ENCODE measurements at places on chromosomes 13 and 19. TPM values are rescaled to one million over a fixed set of nuclear protein-coding genes. Genes with fewer than 3 reads are reported as not detected.

DNA sequence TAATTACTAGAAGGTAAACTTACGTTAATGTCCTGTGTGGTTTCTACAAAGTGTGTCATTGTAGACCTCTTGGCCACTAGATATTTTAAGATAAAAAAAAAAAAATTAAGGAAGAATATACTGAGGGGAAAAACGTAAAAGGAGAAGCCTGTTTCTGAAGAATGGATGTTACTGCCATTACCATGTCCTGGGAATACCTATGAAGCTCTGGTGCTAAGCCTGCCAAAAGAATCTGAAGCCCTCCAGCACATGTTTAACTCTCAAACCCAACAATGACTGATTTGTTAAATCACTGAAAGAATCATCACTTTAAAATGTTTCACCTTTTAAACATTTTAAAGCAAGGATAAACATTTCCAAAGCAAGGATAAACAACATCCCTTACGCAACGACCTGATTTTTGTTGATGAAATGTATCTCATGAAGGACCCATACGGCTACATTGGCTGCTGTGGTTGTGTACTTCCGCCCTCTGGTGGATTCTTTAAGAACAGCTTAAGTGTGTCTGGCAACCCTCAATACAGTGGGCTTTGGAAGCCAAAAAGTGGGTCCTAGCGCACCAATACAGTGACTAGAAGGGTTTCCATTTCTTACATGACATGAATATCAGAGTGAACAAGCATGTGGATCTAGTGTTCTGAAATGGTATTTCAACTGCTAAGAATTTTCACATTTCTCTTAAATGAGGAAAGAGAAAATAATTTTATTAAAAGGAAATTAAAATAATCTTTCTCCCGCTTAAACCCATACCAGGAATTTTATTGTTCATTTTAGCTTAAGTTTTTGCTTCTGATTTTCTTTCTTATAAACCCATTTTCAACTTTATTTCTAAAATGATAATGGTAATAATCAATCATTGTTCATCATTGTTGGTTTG, 74.5 kb upstream of the RAP2A start:
- no peaks in the 10 kb centered on the region for H3K36me3 ChIP-seq
- DNase-seq = peak; percentile 88
- 0 out of 2 replicates have a peak, but pooled peaks cover 6% of the 10 kb centered on the region for H3K4me1 ChIP-seq
- no peaks in the 10 kb centered on the region for H3K27me3 ChIP-seq
- H3K27ac ChIP-seq = no peak overlapping the region

The ZNF442 gene
- 1.0 TPM for total RNA-seq

DNA sequence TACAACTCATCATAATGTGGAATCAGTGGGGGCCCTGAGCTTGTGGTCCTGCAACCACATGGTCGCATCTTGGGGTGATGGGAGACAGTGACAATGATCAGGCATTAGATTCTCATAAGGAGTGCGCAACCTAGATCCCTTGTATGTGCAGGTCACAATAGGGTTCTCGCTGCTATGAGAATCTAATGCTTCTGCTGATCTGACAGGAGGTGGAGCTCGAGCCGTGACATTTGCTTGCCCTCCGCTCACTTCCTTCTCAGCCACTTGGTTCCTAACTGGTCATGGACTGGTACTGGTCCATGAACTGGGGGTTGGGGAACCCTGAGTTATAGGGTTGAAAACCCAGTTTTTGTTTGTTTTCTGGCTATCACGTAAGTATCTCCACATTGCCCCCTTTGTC, 1290.9 kb upstream of the ATXN8OS start:
- no peaks in the 10 kb centered on the region for H3K4me1 ChIP-seq
- H3K27ac ChIP-seq = no peak overlapping the region
- no peak for DNase-seq

- H3K4me3 ChIP-seq = no peak overlapping the region
- H3K4me1 ChIP-seq = no peaks in the 10 kb centered on the region
- H3K36me3 ChIP-seq = no peaks in the 10 kb centered on the region
- peaks cover 5% of the 10 kb centered on the region for H3K27me3 ChIP-seq
Observed at GRCh38 chr19:33219261-33219815, 6.3 kb downstream of the SLC7A10 start.

- H3K27me3 ChIP-seq = peaks cover 81% of the 10 kb centered on the region
- peak overlapping the region; percentile 72 for H3K4me3 ChIP-seq
- no peak for DNase-seq
- H3K4me1 ChIP-seq = peaks cover 8% of the 10 kb centered on the region
- H3K27ac ChIP-seq = no peak overlapping the region
- no peaks in the 10 kb centered on the region for H3K36me3 ChIP-seq
Observed at GRCh38 chr13:43786472-43786765, 353 bp downstream of the ENOX1 start.

GRCh38 chr19:6837525-6837924, 49.9 kb upstream of the ADGRE1 start:
- DNase-seq = no peak
- H3K36me3 ChIP-seq = no peaks in the 10 kb centered on the region
- H3K27me3 ChIP-seq = no peaks in the 10 kb centered on the region
- H3K27ac ChIP-seq = no peak overlapping the region

The GPR12 gene
- not detected for total RNA-seq

The ZNF229 gene
- 4.0 TPM for total RNA-seq

DNA sequence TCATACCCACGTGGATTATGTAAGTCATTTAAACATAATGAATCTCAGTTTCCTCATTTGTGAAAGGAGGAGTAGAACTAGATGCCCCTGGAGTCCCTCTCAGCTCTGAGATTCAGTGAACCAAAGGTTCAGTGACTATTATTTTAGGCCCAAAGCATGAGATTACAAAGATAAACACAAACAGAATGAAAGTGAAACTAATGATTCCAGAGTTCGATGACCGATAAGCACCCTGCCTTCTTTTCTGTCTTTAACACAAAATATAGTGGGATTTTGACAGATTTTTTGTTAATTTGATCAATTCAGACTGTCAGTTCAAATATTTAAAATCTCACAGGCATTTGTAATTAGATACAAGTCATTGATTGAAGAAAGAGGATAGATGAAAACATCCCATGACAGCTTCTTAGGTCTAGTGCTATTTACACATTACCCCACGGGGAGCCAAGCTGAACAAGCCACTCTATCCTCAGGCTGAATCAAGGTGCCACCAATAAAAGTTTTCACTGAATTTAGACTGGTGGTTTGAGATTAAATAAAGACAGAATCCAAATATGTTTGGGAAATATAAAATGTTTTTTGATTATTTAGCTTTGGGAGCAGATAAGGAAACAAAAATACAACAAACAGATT, 64.6 kb upstream of the RAP2A start:
- H3K36me3 ChIP-seq = no peaks in the 10 kb centered on the region
- H3K27me3 ChIP-seq = no peaks in the 10 kb centered on the region
- H3K4me1 ChIP-seq = peaks cover 8% of the 10 kb centered on the region
- no peak overlapping the region for H3K4me3 ChIP-seq
- no peak overlapping the region for H3K27ac ChIP-seq

Data from GM23338 (cell line).